ENCODE measurements at places on chromosomes 12 and 14.
A peak's percentile ranks its signal among the peaks of the same experiment; 100 is the strongest.

GRCh38 chr12:10331642-10332239 lies 24.1 kb downstream of the KLRD1 start:
- DNase-seq, result no peak

DNA sequence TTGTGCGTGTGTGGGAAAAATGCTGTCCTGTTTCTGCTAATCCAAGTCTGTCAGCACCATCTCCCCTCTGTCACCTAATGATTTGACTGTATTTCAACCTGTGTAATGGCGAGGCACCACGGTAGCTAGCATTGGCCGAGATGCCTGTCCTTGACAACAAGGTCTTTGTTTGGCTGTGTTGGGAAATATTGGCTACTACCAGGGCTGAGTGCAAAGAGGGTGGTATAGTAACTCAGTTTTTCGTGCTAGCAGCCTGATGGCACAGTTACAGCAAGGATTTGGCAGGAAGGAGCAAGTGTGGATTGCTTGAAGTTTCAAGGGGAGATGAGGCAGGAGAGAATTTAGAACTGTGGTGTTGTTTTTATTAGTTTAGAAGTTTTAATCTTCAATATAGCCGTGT lies 440.3 kb upstream of the RGS6 start:
- DNase-seq, result no peak

DNA sequence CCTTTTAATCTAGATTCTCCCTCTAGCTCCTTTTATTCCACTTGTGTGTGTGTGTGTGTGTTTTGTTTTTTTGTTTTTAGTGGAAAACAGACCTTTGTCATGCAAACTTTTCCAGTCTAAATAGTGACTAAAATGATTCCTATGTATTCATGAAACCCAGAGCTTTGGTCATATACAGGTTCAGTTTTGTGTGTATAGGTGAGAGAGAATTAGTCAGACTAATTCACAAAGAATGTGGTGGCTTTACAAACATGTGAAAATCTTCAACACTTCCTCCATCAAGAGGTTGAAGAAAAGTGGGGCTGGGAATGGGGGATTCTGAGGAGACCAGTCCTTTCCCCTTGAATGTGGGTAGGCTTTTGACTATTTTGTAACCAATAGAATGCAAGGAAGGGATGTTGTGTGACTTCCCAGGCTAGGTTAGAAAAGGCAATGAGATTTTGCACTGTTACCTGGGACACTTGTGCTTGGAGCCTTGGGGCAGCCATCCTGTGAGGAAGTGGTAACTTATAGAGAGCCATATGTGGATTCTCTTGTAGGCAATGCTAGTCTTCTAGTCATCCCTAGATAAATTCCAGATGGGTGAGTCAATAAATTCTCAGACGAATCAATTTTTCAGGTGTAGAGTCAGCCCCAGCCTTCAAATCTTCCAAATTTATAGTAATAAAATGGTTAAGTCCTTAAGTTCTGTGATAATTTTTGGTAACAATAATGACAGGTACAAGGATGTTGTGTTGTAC lies 236.1 kb downstream of the CEP128 start:
- DNase-seq, result no peak

DNA sequence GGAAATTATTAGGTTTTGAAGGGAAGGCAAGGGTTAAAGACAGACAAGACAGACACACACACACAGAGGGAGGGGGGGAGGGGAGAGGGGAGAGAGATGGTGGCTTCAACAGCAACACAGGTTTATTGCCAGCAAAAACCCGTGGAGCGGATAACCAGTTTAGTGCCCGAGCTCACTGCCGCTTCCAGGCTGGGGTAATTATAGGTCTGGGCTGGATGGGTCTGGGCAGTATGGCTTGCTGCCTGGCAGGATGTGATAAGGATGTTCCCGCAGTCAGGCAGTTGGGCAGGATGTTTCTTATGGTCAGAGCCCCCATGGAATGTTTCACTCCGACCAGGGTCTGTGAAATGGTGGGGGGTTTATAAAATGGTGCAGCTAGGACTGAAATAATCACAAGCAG lies 4.4 kb upstream of the TDRD9 start:
- DNase-seq, result no peak

DNA sequence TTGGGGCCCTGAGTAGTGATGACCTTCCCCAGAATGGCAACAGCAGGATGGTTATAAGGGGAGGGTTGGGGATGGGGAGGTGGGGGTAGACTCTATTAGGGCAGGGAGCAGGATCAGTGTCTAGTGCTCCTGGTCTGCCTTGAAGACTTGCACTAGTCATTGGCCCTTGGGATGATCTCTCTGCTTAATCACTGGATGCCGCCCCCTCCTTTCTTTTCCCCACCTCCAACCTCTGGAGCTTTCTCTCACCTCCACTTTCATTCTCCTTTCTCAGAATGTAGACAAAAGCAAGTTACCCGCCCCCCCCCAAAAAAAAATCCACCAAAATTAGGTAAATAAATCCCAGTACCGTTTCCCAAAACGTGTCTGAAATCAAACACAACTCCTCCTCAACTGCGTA lies 2.8 kb upstream of the KCNK10 start:
- no peak for DNase-seq

DNA sequence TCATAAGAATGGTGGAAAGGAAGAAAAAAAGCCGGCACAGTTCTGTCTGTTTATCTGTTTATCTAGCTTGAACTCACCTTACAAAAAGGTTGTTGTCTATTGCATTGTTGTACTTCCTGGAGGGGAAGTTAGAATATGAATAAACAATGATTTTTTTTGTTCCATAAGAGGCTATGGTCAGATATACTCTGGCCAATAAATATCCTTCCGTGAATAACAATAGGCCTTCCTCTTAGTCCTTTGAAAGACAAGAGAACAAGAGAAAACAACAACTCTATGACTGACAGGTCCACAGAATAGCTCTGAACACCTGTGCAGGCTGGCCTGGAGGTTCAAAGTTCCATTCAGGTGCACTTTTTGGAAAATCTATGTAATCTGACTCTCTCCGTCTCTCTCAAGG lies 192.8 kb upstream of the KRR1 start:
- no peak for DNase-seq

DNA sequence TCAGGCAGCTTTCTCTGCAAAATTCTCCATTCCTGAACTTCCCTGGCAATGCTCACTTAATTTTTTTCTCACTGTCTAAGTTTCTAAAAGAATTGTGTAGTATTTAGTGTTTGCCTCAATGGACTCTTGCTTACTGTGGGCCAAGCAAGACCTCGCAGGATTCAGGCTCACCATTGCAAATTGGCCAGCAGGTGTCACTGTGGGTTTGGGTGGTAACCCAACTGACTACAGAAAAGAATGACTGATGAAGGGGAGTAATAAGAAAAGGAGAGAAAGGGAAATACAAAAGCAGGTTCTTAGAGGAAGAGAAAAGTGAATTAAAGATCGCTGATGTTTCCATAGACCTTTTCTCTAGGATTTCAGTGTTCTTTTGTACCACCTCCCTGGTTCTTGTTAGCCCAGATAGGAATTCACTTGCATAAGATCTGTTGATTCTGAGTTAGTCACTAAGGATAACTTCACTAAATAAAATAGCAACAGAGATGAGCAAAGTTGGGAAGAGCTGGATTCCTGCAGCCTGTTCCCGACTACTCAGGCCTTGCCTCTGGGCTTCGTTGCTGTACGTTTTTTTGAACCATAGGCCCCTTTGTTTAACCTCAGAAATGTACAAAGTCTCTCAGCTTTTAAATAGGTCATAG lies 386.5 kb upstream of the DDHD1 start:
- peak; percentile 4 for DNase-seq

GRCh38 chr14:20742132-20742531 lies 3.6 kb upstream of the EDDM3A start:
- no peak for DNase-seq

- DNase-seq, result peak; percentile 21
These were observed at the start of gene BMAL2 for GRCh38 chr12:27332714-27333402. BMAL2 (plus strand) TSS chr12:27332836; CDS start chr12:27333073, 237 bp downstream.

GRCh38 chr14:75452900-75453816 lies 25.3 kb downstream of the JDP2 start:
- no peak for DNase-seq

DNA sequence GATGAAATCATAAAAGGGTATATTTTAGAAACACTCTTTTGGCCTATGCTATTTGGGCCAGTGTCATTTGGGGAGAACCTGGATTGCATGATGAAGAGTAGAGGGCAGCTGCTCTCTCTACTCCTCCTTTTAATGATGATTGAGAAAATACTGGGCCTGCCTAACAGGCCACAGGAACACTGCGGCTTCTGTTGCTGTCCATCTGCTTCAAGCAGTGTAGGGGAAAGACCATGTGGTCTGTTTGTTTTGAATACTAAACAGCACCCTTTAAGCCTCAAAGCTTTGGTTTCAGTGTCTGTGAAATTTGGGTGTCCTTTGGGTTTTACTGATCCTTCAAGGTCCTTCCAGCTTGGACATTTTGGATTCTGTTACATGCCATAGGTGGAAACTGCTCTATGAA lies 78.0 kb downstream of the TTC6 start:
- DNase-seq, result no peak

GRCh38 chr14:30375296-30375892 lies 183.6 kb upstream of the G2E3 start:
- DNase-seq, result peak; percentile 25

- DNase-seq, result no peak
These were observed 82.4 kb upstream of the MYF6 start for GRCh38 chr12:80625051-80625450.

- DNase-seq, result no peak
These were observed 65.5 kb upstream of the MYF6 start for GRCh38 chr12:80641936-80642335.

DNA sequence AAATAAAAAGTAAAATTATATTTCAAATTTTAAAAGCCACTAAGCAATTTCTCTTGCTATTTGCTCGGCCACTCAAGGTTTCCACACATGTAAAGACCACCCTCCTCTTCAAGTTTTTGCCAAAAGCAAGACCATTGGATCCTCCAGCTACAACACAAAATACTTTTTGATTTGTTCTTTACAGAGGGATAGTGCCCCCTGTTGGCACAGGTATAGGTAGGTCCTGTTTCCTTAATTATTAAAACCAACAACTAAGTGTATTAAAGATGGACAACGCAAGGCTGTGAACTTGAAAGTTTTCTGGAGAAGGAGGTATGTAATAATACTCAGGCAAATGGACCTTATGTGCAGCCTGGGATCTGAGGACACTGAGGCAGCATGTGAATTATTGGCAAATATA lies 23.8 kb downstream of the ATP6V1D start:
- no peak for DNase-seq

DNA sequence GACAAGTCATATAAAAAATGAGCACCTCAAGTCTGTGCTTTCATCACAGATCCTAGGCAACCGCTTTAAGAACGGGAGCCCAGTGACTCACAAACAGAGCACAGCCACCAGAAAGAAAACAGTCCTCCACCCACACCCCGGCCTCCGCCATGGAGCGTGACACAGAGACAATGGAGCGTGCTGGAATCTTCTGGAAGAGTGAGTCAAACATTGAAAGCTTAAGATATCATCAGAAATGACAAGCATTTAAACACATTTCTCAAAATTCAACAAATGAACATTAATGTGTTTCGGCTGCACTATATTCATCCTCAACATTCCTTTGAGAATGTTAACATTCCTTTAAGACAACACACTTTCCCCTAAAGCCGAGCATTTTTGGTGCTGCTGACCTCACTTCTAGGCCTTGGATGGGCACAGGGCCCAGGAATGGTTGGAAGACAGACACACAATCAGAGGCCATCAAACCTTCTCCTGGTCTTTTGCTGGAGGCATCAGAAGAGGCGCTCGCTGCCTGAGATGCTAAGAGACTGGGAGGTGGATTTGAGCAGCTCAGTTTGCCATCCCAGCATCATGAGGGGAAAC lies 23.6 kb upstream of the TMEM132D start:
- DNase-seq, result no peak

- DNase-seq, result no peak
These were observed 15.4 kb downstream of the C1S start for GRCh38 chr12:7075939-7076338.

DNA sequence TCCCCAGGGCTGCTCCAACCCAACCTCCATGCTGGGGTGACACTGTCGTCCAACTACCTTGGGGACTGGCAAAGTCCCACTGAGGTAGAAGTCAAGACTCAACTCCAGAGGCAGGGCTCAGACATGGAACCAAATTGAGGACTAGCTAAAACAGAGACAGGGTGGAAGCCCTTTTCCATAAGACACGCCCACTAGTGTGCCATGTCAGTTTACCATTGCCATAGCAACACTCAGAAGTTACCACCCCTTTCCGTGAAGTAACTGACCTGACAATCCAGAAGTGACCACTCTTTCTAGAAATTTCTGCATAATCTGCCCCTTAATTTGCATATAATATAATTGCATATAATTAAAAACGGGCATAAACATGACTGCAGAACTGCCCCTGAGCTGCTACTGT lies 409.6 kb downstream of the MED13L start:
- DNase-seq, result no peak

DNA sequence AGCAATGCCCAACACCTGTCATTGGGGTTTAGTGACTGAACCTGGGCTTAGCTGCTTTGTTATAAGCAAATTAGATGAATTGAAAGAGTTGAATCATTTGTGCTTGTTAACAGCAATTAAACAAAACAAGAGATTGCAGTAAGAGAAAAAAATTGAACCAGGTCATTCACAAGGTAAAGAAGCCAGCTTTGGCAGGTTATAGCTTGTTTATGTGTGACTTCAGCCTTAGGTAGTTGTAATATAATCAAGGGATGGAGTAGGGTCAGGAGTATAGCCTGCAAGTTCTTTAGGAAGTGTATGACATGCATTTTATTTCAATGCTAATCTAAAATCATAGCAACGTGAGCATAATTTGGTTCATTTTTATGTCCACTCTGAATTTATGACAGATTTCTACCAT lies 63.4 kb upstream of the PLEKHG3 start:
- no peak for DNase-seq

- no peak for DNase-seq
These were observed 26.1 kb upstream of the CIPC start for GRCh38 chr14:77071938-77072388.

- DNase-seq, result no peak
These were observed 71.7 kb downstream of the IGF1 start for GRCh38 chr12:102408487-102409297.

- no peak for DNase-seq
These were observed 87.0 kb downstream of the DAD1 start for GRCh38 chr14:22502007-22502406.

- peak; percentile 93 for DNase-seq
These were observed 3.4 kb downstream of the RHOF start for GRCh38 chr12:121789800-121790728.

DNA sequence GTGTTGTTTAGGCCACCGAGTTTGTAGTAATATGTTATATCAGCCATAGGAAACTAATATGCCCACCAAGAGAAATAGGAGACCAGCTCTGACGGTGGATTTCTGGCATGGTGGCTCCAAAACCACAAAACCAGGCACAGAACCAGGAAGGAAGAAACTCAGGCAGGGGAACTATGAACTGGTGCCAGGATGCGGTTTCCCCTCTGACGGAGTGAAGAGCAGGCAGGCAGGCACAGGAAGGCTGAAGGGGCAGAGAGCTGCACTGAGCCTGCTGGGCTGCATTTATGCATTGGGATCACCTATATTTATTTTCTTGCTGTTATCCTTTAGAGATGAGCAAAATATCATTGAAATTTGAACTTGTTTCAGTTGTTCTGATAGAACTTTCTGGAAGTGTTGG lies 479.4 kb downstream of the VRK1 start:
- DNase-seq, result no peak

Measured in stimulated activated CD8-positive, alpha-beta memory T cell treated with anti-CD3 and anti-CD28 coated beads, Interleukin-15, amount 100 ng/mL, for 48 hours (primary cell).